ENCODE measurements at places on chromosomes 1 and 21. TPM values are rescaled to one million over a fixed set of nuclear protein-coding genes. Genes with fewer than 3 reads are reported as not detected.

DNA sequence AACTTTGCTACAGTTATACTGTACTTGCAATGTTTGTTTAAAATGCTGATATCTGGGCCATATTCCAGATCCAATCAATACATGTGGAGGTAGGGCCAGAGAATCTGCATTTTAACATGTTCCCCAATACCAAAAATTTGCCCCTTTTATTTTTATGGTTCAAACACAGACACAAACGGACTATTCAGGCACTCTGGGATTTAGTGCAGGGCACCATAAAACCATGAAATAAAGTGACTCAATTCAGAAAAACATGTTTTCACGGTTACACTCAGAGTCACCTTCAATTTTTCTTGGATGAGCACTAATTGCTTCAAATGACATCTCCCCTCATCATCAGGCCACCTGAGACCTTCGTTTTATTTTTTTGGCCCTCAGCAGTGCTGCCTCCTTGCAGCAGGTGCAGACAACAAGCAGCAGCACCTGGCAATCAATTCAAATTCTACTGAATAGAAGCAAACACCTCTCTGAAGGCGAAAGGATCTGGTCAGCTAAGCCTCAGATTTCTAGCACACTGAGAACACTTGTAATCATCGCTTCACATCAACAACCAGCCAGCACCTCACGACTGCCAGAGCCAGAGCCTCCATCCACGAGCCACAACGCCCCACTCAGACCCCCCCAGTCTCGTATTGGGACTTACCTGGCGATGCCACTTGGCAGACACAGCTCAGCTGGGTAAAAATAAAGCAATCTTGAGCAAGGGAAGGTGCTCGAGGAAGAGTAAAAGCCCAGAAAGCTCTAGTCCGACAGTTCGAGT, 1.1 kb downstream of the ERO1B start:
- no peak overlapping the region for H3K27ac ChIP-seq
- peaks cover 6% of the 10 kb centered on the region for H3K36me3 ChIP-seq
- no peaks in the 10 kb centered on the region for H3K27me3 ChIP-seq
- peak; percentile 29 for DNase-seq

GRCh38 chr1:228902781-228903433, 167.6 kb downstream of the RHOU start:
- H3K27ac ChIP-seq: no peak overlapping the region
- no peaks in the 10 kb centered on the region for H3K36me3 ChIP-seq
- H3K4me1 ChIP-seq: no peaks in the 10 kb centered on the region
- no peak for DNase-seq
- H3K4me3 ChIP-seq: no peak overlapping the region

RHOU gene
- 0.35 TPM for total RNA-seq

PPIAL4G gene
- 0.12 TPM for total RNA-seq

S100A9 gene
- 2.6 TPM for total RNA-seq
